ENCODE measurements at places on chromosomes 7 and 10. TPM values are rescaled to one million over a fixed set of nuclear protein-coding genes. Genes with fewer than 3 reads are reported as not detected.
A peak's percentile ranks its signal among the peaks of the same experiment; 100 is the strongest.

GRCh38 chr7:94348142-94348541, 46.6 kb upstream of the COL1A2 start:
- no peak overlapping the region for H3K4me3 ChIP-seq
- H3K36me3 ChIP-seq = no peaks in the 10 kb centered on the region
- H3K27ac ChIP-seq = no peak overlapping the region
- no peak for DNase-seq
- no peaks in the 10 kb centered on the region for H3K27me3 ChIP-seq

- no peaks in the 10 kb centered on the region for H3K36me3 ChIP-seq
- peak overlapping the region; percentile 94 for H3K27ac ChIP-seq
- peak; percentile 80 for DNase-seq
- H3K4me1 ChIP-seq = peaks cover 62% of the 10 kb centered on the region
- H3K4me3 ChIP-seq = peak overlapping the region; percentile 95
Measured at GRCh38 chr7:128890306-128891109, 20.0 kb downstream of the KCP start.

DNA sequence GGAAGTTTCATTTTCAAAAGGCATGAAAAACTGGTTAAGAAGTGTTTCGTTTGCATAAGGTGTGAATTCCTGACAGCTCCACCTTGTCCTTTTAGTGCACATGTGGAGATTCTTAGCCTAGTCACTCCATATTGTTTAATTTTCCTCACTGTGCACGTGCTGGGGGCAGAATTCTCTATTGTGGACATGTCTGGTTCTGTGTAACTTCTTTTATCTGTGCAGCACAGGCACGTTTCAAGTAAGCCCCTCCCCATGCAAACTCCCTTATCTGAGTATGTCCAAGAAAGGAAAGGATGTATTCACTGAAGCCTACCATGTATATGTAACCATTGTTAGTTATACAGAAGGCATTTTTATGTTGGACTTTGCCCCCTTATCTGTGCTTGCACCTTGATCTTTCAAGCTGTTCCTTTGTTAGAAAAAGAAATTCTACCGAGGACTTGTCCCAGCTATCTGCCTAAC, 1346.3 kb downstream of the REEP3 start:
- no peak overlapping the region for H3K4me3 ChIP-seq
- no peaks in the 10 kb centered on the region for H3K27me3 ChIP-seq
- H3K27ac ChIP-seq = no peak overlapping the region

DNA sequence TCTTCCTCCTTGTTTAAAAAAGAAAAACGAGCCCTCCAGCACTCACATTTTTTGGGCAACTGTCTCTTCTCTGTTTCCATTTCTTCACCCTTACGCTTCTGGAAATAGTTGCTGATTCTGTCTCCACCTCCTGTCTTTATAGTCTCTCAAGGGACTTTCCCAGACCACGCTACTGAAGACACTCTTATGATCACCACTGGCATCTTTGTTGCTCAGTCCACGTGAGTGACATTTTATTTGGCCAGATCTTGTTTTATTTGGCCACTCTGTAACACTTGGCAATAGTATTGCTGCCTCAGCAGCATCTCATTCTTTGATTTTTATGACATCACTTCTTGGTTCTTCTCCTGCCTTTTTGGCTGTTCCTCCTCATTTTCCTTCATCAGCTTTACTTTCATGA, 21.6 kb upstream of the NME8 start:
- no peak overlapping the region for H3K27ac ChIP-seq
- H3K4me1 ChIP-seq = no peaks in the 10 kb centered on the region
- H3K27me3 ChIP-seq = no peaks in the 10 kb centered on the region
- DNase-seq = no peak
- no peak overlapping the region for H3K4me3 ChIP-seq
- no peaks in the 10 kb centered on the region for H3K36me3 ChIP-seq

GRCh38 chr7:117411539-117411938, 15.8 kb downstream of the ASZ1 start:
- DNase-seq = no peak
- no peaks in the 10 kb centered on the region for H3K36me3 ChIP-seq
- H3K27me3 ChIP-seq = no peaks in the 10 kb centered on the region
- no peak overlapping the region for H3K27ac ChIP-seq
- no peaks in the 10 kb centered on the region for H3K4me1 ChIP-seq

DNA sequence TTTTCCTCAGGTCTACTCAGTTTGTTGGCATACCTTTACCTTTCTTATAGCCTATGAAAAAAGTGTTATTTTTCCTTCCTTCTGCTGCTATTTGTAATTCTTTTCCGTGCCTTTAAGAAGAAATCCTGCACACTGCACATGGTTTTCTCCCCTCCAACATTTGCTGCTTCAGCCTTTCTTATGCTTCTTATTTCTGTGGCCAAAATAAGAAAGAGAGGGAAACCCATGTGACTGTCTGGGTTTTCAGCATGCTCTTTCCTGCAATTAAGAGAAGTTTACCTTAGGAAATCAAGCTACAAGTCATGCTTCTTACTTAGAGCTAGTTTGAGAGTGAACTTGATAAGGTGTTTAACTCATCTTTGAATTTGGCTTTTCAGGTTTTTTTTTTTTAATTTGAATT, 11.0 kb downstream of the TBC1D12 start:
- no peaks in the 10 kb centered on the region for H3K36me3 ChIP-seq
- no peak for DNase-seq
- no peaks in the 10 kb centered on the region for H3K4me1 ChIP-seq
- H3K27me3 ChIP-seq = no peaks in the 10 kb centered on the region

PRSS37 gene
- not detected for total RNA-seq
